ENCODE measurements at places on chromosomes 12 and 14.

DNA sequence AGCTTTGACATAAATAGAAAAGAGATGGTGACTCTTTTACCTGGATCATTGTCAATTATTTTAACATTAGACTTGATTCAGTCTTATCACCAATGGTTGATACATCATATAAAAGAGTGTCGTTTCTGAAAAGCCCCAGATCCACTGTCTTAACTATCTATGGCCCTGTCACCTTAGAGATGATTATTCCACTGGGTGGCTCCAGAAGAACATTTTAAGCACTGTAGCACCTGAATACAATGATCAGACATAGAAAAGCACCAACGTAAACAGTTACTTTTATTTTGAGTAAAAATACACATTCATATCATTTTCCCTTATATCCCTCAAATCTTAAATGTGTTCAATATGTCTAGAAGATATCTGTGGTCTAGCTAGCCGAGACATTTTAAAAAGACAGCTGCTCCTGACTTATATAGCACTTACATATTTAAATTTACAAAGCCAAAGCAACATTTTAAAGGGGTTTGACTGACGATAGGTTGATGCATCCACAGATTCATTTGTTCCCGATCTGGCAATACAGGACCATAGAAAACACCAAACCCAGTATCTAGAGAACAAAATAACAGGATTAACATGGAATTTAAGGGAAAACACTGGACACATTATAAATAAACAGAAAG lies 32.9 kb downstream of the TSPAN8 start:
- DNase-seq = no peak

- no peak for DNase-seq
Measured at GRCh38 chr14:56590535-56590960, 10.9 kb downstream of the TMEM260 start.

GRCh38 chr12:20486233-20486632 lies 117.9 kb downstream of the PDE3A start:
- no peak for DNase-seq

DNA sequence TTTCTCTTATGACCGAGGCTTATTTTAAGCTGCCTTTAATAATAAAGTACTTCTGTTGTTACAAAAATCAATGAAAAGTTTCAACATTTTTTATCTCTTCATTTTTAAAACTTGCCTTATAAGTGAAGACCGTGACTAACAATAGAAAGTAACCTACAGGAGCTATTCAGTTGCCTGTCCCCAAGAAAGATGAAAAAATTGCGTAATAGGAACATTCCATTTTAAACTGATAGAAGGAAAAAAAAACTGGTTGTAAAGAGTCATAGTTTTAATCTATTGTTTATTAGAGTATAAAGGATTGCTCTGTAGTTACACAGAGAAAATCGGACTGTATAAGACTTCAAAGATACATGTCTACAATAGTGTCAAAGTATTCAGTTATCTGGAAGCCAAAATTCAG lies 83.3 kb downstream of the DAAM1 start:
- DNase-seq = no peak

GRCh38 chr12:87439990-87440827 lies 589.0 kb downstream of the C12orf50 start:
- DNase-seq = peak; percentile 8

DNA sequence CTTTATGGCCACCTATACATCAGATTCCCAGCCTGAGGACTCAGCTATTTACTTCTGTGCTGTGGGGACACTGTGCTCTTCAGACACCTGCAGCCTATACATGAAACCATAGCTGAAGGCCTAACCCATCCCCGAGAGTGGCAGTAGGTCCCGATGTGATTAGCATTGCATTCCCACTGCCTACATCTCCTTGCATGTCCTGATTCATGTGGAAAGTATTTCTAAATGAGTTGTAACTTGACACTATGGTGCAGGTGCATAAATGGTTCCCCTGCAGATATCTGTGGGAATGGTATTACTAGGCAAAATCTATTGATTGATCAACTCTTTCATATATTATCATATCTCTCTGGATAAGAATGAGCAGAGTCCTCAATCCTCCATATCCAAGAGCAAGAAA lies 433.5 kb downstream of the DAD1 start:
- DNase-seq = no peak

GRCh38 chr12:112161711-112162110 lies 36.4 kb downstream of the TRAFD1 start:
- DNase-seq = no peak

GRCh38 chr12:109716512-109717389 lies 3.1 kb downstream of the FAM222A start:
- DNase-seq = no peak

DNA sequence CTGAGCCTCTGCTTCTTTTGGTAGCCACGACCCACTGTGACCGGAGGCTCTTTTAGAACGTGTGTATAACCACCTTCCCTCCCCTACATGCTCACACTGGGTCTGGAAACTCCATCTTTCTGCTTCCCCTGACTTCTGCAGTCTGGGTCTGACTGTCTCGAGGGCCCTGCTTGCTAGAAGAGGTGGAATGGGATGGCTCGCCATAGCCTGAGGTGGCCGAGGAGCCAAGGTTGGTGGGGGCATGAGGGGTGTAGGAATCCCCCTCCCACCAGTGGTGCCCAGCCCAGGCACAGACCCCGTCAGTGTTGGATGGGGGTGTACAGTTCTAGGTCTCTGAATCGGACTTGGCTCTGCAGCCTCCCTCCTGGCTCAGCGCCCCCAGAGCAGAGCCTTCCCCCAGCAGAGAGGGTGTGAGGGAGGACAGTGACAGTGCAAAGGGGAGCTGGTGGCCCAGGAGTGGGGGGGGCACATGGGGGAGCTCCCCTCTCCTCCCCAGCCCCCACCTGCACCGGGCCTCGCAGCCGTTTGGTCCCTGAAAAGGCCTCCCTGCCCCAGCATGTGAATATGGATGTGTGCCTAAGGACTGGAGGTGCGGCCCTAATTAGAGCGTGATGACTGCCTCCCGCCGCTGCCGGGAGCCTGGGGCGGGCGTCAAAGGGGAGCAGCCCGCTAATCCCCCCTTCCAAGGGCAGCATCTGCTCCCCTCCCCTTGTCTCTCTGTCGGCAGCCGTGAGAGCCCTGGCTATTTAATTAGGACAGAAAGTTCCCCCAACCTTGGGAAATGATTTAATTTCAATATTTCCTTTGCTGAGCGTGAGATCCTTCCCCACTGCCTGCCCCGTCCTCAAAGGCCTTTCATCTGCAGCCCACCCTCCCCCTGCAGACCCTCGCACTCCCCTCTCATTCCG lies 196.2 kb upstream of the C14orf180 start:
- no peak for DNase-seq

GRCh38 chr14:96265383-96266095 lies 9.5 kb downstream of the BDKRB1 start:
- no peak for DNase-seq

GRCh38 chr12:119423285-119423684 lies 88.8 kb downstream of the CCDC60 start:
- no peak for DNase-seq

DNA sequence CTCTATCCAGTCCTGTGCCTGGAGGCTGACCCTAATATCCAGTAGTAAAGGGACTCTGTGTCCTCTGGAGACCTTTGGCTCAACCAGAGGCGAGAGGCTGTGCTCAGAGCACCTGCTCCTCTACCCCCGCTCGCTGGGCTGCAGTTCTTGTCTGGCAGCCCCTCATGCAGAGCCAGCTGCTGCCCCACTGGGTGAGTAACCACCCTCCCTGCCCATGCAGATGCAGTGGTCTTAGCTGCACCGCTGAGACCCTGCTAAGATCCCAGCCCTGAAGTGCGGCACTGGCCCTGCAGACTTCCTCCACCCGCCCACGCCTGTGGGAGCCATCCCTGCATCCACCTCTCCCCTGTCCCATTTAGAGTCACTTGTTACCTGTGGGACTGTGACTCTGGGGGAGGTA lies 347.5 kb upstream of the SFSWAP start:
- DNase-seq = no peak

DNA sequence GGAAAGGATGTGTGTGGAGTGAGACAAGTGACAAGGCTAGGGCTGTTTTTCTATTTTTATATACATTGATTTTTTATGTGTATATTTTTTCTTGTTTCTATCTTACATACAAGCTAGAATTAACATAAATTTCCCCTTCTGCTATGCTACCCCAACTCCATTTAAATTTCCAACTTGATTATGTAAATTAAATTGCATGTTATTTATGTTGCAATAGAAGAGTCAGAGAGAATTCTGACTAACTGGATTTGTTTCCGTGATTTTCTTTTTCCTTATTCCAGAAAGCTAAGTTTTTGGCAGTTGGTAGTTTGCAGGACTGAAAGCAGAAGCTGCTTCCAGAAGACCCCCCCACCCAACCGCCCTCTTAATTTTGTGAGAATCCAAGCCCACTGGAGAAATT lies 8.9 kb upstream of the YBX3 start:
- no peak for DNase-seq

DNA sequence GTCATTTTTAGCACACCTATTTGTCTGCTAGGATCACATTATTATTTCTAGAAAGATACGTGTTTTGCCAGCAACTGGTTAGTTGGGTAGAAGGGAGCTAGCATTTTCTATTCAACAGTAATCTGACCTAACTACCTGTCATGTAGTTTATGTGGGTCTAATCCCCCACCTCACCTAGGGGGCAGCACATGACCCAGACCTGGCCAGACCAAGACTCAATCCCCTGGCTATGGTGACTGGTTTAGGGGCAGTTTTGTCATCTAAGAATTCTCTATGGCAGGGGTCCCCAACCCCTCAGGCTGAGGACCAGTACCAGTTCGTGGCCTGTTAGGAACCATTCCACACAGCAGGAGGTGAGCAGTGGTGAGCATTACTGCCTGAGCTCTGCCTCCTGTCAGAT lies 29.5 kb upstream of the EVL start:
- DNase-seq = no peak

GRCh38 chr12:42575717-42576116 lies 13.8 kb downstream of the PRICKLE1 start:
- no peak for DNase-seq

GRCh38 chr12:48339442-48340117 lies 11.1 kb downstream of the ZNF641 start:
- DNase-seq = no peak

DNA sequence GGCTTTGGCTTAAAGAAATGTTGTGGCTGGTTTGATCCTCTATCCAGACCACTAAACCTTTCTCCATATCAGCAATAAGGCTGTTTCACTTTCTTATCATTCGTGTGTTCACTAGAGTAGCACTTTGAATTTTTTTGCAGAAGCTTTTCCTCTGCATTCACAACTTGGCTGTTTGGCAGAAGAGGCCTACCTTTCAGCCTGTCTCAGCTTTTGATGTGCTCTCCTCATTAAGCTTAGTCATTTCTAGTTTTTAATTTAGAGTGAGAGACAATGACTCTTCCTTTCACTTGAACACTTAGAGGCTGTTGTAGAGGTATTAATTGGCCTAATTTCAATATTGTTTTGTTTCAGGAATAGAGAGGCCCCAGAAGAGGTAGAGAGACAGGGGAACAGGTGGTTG lies 13.8 kb downstream of the KCNMB4 start:
- DNase-seq = no peak

- DNase-seq = no peak
Measured at GRCh38 chr12:46437469-46437868, 64.9 kb upstream of the SLC38A2 start.

GRCh38 chr14:27612121-27612520 lies 1014.3 kb upstream of the NOVA1 start:
- DNase-seq = no peak

DNA sequence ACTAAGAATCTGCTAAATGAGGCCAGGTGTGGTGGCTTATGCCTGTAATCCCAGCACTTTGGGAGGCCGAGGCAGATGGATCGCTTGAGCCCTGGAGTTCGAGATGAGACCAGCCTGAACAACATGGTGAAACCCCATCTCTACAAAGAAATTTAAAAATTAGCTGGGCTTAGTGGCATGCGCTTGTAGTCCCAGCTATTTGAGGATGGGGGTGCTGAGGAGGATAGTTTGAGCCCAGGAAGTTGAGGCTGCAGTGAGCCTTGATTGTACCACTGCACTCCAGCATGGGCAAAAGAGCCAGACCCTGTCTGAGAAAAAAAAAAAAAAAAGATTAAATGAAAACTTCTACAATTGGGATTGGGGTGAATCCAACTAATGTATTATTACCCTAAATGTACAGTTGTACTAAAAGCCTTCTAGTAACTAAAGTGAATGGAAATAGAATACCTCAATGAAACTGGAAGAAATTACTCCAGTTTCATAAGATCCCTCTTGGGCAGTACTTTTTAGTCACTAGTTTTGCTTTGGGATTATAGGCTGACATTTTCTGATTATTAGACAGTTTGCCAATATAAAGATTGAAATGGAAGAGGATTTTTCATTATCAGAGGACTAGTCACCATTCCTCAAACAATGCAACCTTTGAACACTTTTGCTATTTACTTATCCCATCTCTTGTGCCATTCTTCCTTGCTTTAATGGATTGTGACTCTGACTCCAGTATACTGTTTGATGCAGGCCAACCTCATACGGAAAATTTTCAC lies 14.3 kb downstream of the COCH start:
- DNase-seq = no peak

DNA sequence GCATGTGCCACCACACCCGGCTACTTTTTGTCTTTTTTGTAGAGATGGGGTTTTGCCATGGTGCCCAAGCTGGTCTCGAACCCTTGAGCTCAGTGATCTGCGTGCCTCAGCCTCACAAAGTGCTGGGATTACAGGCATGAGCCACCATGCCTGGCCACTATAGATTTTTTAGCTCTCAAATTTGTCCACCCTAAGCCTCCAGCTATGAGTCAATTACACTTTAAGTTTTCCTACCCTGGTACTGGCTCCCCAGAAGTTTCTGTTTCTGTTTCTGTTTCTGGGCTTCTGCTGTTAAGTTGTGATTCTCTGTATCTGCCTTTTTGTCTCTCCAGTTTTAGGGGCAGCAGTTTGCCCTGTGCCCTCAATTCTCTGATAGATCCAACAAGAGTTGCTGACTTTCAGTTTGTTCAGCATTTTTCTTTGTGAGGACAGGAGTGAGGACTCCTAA lies 4.4 kb upstream of the TINF2 start:
- DNase-seq = no peak

GRCh38 chr14:24427537-24428508 lies 1.6 kb downstream of the CBLN3 start:
- DNase-seq = no peak

DNA sequence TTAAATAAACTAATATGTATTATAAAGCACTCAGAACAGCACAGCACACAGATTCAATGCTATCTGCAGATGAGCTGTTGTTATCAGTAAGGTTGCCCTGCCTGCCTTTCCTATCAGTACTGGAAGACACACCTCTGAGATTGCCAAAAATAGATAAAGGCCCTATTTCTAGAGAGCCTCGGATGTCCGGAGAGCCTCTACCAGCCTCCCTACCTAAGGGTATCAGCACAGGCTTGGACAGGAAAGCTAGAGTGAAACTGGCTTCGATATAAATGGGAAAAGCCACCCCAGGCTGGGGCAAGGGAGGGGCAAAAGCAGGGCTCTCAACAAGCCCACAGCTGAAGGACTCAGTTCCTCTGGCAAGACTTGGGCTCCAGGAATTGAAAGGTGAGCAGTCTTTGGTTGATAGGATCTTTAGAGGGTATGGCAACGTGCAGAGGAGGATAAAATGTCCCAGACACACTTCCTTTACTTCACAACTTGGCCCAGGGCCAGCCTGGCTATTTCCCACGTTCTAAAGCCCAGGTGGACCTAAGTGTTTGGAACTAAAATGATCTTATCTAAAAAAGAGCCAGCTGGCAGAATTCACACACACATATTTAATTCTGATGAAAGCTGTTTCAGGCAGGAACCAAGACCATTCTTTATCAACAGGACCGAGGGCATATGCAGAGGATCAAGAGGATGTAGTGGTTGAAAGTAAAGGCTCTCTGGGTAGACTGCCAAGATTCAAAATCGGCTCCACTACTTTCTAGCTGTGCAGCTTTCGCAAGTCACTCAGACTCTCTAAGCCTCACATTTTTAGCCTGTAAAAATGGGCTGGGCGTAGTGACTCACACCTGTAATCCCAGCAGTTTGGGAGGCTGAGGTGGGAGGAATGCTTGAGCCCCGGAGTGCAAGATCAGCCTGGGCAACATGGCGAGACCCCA lies 37.8 kb upstream of the ITPR2 start:
- DNase-seq = peak; percentile 66

All from Kasumi-1 (cell line).